ENCODE measurements at places on chromosomes 16 and 17.

DNA sequence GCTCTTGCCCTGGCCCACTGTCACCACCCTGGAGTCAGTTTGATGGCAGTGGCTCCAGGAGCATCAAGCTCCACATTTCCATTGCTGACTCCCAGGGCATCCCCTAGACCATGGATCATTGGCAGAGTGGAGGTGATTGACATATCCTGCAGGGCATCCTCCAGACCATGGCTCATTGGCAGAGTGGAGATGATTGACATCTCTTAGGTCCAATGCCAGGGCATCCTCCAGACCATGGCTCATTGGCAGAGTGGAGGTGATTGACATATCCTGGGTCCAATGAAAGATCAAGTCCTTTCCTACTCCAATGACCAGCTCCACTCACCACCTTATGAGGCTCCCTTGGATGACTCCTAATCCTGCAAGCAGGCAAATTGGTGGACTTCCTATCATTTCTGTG lies 174.3 kb upstream of the NLRP1 start:
- DNase-seq = no peak

DNA sequence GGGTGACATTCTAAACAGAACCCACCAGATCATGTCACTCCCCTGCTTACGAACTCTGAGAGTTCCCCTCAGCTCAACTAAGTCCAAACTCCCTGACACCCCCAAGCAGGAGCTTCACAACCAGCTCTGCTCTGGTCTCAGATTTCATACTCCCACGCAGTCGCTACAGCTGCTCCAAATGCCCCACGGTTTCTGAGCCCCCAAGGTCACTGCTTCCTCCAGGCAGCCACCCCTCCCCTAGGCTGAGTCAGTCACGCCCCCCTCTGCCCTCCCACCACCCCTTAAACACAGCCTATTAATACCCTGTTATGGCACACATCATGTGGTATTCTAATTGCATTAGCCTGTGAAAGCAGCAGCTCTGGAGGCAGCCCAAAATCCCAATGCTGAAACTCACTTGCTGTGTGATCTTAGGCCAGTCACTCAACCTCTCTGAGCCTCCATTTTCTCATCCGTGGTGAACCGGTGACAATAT lies 51.5 kb downstream of the GSG1L start:
- no peak for DNase-seq

GRCh38 chr17:19002805-19003542 lies 1.6 kb downstream of the FAM83G start:
- DNase-seq = no peak

DNA sequence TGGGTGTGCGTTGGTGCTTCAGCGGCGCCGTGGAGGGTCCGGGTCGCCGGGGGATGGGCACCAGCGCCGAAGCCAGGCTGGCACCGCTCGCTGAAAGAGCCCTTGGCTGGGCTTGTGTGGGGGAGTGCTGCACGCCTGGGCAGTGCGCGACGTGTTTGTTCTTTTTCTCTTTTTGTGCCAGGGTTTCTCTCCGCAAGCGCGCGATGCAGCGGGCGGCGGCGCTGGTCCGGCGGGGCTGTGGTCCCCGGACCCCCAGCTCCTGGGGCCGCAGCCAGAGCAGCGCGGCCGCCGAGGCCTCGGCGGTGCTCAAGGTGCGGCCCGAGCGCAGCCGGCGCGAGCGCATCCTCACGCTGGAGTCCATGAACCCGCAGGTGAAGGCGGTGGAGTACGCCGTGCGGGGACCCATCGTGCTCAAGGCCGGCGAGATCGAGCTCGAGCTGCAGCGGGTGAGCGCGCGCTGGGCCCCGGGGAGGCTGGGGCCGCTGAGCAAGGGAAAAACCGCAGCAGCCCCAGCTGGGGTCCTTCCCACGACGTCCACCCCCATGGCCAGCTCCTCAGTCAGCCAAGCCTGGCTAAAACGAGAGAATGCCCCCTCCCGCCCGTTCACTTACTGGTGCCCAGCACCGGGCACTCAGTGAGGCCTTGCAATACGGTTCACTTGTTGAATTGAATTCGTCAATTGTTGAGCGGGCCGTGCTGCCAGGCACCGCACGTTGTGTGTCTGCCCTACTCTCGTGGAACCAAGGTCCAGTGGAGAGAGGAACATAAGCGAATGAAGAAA lies 541 bp downstream of the GPT2 start:
- peak; percentile 9 for DNase-seq

DNA sequence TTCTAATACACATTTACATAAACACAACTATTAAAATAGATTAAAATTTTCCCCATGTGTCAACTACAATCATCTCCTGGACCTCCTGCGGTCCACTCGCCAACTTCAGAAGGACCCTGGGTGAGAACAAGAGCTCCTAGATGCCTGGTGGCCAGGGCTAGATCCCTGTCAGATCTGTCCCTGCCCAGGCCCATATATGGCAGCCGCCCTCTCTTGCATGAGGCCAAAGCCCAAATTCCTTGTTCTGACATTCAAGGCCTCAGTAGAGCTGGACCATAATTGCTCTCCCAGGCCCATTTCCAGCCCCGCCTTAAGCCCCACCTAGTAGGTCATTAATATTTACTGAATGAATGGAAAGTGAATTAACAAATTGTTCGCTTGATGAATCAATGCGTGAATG lies 237.7 kb downstream of the KATNIP start:
- DNase-seq = no peak

DNA sequence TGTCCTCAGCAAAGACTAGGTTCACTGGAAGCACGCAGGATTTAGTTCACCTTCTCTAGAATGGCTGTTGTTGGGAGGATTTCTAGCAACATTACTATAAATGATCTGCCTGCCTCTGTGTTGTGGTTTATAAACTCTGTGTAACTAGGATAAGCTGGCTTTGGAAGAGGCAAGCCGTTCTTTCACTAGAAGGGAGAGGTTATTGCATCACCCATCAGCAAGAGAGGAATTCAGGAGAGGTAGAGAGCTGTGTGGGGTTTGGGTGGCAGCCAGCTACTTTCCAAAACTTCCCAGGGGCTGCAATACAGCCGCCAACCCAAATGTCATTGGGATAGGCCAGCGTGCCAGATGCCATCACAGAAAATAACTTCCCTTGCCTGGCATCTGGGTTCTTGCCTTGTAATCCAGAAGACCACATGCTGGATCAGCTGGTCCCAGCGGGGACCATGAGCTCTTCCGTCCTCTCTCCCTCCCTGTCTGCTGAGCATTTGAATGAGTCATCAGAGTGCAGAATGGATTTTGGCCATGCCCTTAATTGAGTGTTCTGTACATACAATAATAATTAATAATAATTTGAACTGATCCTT lies 95.7 kb upstream of the RBFOX1 start:
- no peak for DNase-seq

GRCh38 chr17:2302778-2303203 lies 794 bp downstream of the SMG6 start:
- no peak for DNase-seq

- no peak for DNase-seq
Measured at GRCh38 chr17:81909966-81910839, 996 bp downstream of the PCYT2 start.

DNA sequence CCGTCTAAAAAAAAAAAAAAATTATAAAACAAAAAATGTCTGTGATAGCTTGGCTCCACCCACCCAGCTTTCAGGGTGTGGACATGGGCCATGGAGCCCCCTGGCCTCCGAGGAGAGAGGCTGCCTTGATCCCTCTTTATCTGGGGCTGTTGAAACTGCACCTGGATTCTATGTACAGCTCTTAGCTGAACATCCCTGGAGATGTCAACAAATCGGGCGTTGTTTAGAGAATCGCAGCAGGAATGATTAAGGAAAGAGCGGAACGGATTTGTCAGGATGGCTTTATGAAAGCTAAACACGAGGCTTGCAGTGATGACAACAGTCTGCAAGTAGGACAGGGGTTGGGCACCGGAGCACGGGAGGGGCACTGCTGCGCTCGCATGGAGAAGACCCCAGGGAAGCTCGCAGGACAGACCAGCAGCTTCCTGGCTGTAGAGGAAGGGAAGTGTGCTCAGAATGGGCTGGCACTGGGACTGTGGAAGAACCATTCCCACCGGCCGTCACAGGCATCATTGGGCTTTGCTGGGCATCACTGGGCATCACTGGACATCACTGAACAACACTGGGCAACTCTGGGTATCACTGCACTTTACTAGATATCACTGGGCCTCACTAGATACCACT lies 195.8 kb upstream of the FOXF1 start:
- no peak for DNase-seq

GRCh38 chr17:42475835-42476234 lies 17.2 kb downstream of the ATP6V0A1 start:
- no peak for DNase-seq

- DNase-seq = peak; percentile 44
Measured at GRCh38 chr17:38867179-38867967, 2.5 kb upstream of the LASP1 start.

DNA sequence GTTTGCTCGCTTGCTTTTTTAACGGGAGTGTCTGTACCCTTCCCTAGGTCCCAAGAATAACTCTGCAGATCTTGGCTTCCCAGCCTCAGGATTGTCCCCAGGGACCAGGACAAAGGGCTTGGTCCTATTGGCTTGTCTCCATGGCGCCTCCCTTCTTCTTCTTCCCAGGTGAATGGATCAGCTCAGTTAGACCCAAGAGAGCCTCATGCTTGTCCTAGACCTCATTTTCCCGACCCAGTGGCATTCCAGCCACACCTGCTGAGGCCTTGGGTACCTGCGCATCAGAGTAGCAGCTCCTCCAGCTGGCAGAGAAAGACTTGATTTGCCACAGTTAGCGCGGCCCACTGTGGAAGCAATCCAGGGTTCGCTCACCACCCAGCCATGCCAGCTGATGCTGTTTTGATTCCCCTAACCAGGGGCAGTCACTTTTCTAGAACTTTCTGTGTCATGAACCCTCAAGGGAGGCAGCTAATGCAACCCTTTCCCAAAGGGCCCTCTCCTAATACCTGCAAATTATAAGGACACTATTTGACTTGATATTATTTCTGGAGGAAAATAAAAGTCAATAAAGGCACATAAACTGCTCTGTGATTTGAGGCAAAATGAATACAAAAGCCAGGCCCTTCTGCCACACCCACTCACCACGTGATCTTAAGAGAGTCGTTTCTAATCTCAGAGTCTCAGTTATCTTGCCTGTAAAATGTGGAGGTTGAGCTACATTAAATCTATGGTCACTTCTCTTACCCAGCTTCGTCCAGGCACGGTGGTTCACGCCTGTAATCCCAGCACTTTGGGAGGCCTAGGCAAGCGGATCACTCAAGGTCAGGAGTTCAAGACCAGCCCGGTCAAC lies 13.9 kb downstream of the GPR142 start:
- no peak for DNase-seq

GRCh38 chr17:673200-673681 lies 41.4 kb downstream of the VPS53 start:
- DNase-seq = no peak

DNA sequence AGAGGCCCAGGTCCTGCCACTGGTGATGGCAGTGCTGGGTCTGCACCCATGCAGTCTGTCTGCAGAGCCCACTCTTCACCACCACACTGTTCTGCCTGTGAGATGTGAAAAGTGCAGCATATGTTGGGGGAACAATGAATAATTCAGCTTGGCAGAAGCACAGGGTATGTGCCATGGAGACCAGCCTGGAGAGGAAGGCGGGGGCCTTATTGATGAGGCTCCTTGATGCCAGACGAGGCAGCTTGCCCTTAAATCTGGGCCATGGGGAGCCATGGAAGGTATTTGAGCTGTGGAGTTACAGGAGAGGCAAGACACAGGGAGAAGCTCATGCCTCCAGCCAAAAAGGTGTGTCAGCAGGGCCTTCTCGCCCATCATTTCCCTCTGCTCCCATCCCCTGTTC lies 124.7 kb downstream of the C16orf78 start:
- DNase-seq = no peak

- peak; percentile 66 for DNase-seq
Measured at GRCh38 chr17:80847496-80848230, 144.0 kb upstream of the CHMP6 start.

DNA sequence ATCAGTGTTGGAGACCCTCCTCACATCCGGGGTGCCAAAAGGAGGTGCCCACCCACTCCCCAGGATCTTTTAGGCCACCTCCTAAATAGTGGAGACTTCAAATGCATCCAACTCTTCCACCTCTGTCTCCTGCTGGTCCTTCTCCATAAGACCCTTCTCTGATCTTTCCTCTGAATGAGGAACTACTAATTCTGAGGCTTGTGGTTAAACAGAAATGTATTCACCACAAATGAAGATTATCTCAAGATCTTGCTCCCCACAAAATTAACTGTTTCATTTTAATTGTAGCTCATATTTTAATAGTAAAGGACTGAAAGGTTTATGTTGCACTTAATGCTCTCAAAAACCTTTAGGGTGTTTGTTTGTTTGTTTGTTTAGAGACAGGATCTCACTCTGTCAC lies 34.1 kb downstream of the TLE7 start:
- no peak for DNase-seq

GRCh38 chr16:65789161-65789945 lies 577.1 kb upstream of the CDH5 start:
- DNase-seq = no peak

GRCh38 chr17:76529224-76530094 lies 8.1 kb downstream of the CYGB start:
- no peak for DNase-seq

- DNase-seq = no peak
Measured at GRCh38 chr17:8506145-8506544, 70.5 kb downstream of the NDEL1 start.

DNA sequence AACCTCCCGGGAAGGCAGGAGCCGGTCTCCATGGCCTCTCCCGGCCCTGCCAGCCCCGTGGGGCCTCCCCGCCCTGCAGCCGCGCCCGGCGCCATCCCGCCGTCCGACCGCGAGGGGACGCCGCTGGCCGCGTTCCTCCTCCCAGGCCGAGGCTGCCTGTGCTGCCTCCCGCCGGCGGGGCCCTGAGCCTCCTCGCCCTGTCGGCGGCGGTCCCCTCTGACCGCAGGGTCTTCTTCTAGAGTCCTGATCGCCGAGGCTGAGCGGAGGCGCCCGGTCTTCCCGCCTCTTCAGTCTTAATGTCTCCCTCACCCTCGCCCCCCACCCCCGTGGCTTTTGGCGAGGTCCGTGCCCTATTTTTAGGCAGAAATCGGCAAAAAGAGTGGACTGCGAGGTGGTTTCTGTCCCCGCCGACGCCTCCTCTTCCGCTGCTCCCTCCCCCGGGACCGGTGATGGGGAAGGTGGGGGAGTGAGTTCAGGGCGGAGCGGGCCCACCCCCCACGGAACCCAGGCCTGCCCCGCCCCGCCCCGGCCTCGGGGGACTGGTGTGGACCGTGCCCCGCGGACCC lies 794 bp upstream of the CPNE7 start:
- peak; percentile 54 for DNase-seq

DNA sequence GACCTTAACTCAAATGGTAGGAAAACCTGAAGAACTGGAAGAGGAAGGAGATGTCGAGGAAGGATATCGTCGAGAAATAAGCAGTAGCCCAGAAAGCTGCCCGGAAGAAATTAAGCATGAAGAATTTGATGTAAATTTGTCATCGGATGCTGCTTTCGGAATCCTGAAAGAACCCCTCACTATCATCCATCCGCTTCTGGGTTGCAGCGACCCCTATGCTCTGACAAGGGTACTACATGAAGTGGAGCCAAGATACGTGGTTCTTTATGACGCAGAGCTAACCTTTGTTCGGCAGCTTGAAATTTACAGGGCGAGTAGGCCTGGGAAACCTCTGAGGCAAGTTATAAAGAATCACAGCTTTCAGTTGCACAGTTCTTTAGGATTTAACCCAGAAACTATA lies 15.5 kb downstream of the ERCC4 start:
- DNase-seq = no peak

- no peak for DNase-seq
Measured at GRCh38 chr16:64290461-64290860, 831.4 kb downstream of the CDH11 start.

All from stimulated activated CD8-positive, alpha-beta memory T cell treated with anti-CD3 and anti-CD28 coated beads, Interleukin-2, amount 100 ng/mL, for 48 hours (primary cell).